ENCODE measurements at places on chromosomes 13 and 19.

DNA sequence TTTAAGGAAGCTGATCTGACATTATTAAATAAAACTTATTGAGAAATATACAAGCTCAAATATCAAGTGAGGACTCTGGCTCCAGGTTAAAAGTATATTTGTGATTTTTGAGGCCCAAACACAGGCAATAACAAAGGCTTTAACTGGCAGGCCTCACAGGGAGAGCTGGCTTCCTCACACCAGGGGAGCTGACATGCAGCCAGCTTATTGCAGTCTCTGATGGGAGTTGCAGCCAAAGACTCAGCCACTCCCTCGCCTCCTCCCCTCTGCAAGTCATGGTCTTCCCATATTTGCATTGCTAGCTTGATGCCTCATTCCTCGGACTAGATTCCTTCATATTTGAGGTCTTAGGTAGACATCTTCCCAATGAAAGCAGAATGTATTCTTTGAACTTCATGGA lies 647.1 kb upstream of the SLITRK6 start:
- no peak for DNase-seq

DNA sequence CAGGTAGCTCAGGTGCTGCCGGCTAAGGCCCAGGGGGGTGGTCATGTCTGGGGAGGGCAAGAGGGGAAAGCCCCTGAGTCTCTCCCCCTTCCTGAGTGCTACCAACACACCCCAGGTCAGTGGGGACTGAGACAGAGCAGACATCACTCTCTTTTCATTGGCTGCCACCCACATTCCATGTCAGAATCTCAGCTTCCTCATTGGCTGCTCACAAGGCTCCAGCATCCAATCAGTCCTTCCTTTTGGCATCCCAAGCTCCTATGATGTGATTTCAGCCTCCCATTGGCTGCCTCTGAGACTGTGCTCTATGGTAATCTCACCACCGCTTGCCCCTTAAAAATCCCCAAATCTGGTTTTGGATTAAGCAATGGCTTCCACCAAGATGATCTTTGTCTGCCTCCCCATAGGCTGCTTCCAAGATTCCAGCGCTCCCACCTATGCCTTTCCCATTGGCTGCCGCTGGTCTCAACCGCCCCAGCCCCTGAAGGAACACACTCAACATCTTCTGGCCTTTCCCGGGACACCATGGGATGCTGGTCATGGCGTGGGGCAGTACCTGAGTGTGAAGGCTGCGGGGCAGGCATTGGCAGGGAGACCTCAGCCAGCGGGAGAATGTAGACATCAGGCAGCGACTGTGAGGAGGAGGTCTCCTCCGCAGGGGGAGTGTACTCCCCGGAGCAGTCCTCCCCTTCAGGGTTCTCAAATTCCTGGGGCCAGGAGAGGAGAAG lies 2.0 kb downstream of the LMTK3 start:
- no peak for DNase-seq

GRCh38 chr13:111659219-111659775 lies 338.9 kb downstream of the TEX29 start:
- no peak for DNase-seq

DNA sequence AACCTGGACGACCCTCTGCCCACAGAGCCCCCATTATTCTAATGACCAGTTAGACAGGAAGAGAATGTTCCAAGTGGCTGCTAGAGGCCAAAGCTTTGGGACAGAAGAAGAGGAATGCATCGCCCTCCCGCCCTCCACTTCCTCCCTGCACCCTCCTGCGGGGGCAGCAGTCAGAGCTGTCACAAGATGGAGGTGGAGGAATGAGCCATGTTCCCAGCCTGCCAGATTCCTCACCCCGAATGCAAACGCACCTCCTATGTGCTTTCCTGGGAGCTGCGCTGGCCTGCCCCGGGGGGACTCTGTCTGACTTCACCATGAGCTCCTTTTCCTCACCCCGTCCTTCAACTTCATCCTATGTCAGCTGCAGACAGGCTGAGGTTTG lies 1.7 kb downstream of the YJEFN3 start:
- DNase-seq = no peak

- no peak for DNase-seq
Observed at GRCh38 chr19:43430142-43430710, 15.5 kb downstream of the TEX101 start.

GRCh38 chr19:15081911-15082310 lies at the start of gene OR1I1:
Gene OR1I1 (plus strand): TSS chr19:15082211. CDS start chr19:15087066, 4,855 bp downstream.
- DNase-seq = no peak

- DNase-seq = peak; percentile 68
Observed at GRCh38 chr19:17235300-17235970, 9.4 kb downstream of the OCEL1 start.

- no peak for DNase-seq
Observed at GRCh38 chr13:40047322-40047771, 391.9 kb downstream of the COG6 start.

DNA sequence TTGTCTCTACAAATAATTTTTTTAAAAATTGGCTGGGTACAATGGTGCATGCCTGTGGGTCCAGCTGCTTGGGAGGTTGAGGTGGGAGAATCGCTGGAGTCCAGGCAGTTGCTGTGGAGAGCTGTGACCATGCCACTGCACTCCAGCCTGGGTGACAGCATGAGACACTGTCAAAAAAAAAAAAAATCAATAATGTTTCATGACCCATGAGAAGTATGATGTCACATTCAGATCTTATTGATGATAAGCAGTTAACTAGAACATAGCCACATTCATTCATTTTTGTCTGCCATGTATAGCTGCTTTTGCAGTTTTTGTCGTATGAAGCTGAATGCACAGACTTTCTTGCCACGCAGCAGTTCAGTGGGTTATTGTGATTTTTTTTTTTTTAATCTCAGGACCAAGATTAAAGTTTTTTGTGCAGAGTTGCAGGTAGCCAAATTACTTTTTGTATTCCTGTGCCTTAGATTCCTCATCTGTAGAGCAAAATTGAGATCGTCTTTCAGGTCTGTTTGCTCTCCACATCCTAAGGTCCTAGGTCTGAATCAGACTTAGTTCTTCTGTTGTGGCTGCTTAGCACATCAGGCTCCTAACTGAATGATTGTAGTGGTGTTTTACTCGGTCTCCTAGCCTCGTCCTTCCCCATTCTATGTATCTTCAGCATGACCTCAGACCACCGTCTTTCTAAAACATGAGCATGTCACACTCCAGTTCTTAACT lies 145.2 kb downstream of the GGACT start:
- no peak for DNase-seq

- DNase-seq = no peak
Observed at GRCh38 chr13:85738696-85739320, 60.4 kb downstream of the SLITRK6 start.

DNA sequence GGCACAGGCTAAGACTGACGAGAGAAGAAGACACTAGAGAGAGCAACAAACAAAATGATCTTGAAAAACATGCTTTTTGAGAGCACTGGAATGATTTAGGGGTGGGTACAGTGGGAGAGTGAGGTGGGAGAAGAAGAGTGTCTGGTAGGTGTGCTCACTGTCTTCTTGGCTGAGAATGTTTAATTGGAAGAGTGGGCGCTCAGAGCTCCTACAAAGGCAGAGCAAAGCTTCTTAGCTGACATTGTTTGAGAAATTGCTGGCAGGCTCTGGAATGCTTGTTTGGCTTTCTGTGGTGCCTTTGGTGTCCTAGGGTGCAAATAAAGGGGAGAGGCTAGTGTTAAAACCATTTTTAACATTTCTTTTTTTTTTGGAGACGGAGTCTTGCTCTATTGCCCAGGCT lies 1.5 kb upstream of the LIPE start:
- no peak for DNase-seq

DNA sequence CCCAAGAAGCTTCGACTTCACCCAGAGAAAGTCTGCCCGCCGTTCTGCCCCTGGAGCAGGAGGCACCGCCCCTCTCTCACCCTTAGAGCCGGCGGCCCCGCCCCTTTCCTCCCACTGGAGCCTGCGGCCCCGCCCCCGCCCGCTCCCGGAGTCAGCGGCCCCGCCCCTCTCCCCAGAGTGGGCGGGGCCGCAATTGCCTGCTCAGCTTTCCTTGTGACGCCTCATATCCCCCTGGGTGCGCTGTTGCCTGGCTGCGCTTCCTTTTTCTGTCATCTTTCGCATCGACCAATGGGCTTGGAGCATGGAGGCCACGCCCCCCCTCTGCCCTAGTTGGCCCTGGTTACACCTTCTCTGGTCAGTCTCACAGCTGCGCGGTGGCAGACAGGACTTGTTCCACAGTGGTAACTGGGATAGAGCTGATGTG lies 38.2 kb upstream of the ZNF492 start:
- DNase-seq = no peak

- DNase-seq = no peak
Observed at GRCh38 chr13:28355046-28355821, 139.7 kb downstream of the FLT1 start.

- DNase-seq = no peak
Observed at GRCh38 chr19:48102870-48103751, 7.5 kb downstream of the PLA2G4C start.

DNA sequence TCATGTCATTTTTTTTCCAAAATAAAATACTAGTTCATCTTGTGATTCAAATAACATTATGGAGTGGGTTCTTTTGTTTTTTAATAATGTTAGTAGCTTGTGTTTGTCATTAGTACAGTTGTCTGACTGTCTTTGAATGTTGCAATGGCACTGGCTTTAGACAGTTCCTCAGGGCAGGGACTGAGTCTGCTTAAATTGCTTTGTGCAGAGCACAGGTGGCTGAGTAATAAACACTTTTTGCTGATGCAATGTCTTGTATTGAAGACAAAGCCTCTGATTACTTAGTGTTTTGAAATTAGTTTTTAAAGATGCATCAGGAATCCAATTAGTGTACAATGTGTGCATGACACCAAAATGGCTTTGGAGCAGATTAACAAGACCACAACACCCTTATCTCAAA lies 88.7 kb upstream of the PCDH9 start:
- no peak for DNase-seq

DNA sequence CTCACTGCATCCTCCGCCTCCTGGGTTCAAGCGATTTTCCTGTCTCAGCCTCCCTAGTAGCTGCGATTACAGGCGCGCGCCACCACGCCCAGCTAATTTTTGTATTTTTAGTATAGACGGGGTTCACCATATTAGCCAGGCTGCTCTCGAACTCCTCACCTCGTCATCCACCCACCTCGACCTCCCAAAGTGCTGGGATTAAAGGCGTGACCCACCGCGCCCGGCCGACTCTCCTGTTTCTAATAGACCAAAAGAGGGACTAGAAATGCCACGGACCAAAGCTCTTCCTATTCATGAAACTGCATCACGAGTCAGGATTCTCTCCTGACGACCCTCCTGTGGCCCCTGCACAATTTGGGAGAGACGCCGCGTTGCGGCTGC lies 563 bp downstream of the ZNF43 start:
- no peak for DNase-seq

DNA sequence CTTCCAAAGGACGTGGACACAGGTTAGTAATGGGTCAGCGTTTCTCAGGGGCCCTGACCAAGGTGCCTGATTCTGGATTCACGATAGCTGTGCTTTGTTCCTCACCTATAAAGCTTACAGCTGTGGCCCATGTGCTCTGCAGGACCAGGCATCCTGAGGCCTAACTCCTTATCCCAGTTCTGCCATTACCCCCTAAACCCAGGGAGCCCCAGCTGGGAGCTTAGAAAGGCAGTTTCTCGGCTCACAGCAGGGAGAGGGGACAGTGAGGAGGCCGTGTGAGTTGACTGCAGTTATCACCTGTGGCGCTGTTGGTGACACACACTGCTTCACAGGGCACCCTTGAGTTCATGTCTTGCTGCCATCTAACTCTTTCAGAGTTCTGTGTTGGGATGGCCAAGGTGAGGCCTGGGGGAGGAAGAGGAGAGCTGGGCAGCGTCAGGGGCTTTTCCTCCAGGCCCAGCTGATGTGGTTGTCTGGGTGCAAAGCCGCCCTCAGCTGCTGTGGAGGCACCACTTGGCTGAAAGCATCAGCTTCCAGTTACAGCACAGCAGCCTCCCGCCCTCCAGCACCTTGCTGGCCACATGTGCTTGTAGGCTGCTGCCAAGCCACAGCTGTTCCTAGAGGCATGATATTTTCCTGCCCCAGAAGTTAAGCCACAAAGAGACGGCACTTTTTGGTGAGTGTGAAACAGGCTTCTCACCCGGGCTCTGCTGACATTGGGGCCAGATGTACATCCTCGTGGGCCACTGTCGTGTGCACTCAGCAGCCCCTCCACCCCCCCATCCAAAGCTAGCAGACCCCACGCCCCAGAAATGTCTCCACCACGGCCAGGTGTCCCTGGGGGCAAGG lies 99.6 kb upstream of the MCF2L start:
- no peak for DNase-seq

- no peak for DNase-seq
Observed at GRCh38 chr19:30000862-30001261, 58.8 kb downstream of the URI1 start.

DNA sequence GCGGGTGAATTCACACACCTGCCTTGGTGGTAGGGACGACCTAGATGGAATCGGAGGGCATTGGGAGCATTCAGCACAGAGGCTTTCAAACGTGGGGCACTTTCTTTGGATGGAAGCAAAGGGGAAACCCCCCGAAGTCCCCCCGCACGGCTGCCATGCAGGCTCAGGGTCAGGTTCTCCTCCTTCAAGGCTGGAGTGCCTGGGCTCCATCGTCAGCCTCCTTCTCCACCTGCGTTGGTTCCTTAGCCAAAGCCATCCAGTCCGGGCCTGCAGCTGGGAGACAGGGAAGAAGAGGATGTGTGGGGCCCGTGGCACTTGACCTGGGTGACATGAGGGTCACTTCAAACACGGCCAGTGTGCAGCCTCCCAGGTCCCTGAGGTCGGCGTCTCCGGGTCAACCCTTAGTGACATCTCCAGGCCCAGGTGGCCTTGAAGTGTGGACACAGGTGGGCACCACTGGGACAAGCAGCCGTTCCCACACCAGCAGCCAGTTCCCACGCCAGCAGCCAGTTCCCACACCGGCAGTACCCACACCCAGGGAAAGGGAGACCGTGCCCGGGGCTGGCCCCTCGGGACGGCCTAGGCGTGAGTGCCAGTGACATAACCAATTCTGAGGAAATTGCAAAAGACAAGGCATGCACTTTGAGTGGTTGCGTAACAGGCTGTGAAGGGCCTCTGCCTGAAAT lies 116.0 kb downstream of the SOX1 start:
- no peak for DNase-seq

- no peak for DNase-seq
Observed at GRCh38 chr13:102028206-102028605, 373.6 kb downstream of the FGF14 start.

DNA sequence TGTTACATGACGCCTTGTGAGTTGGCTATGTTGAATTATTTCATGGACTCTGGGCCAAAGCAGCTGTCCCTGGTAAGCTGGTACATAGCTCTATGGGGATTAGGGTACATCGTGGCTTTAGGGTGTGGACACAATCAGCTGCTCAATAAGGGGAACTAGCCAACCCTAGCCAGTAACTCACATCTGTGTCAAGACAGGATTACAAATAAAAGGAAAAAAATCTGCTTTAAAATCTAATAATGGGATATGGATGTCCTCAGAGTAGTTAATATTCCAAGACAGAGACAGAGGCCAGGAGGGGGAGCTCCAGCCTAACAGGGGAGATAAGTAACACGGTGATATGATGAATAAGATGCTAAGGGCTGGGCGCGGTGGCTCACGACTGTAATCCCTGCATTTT lies 21.1 kb upstream of the ZNF766 start:
- DNase-seq = peak; percentile 48

GRCh38 chr19:49520705-49521319 lies 7.0 kb upstream of the RCN3 start:
- DNase-seq = no peak

GRCh38 chr13:21738630-21739029 lies 67.8 kb downstream of the FGF9 start:
- DNase-seq = no peak
